ENCODE measurements at places on chromosomes 5 and 9.

DNA sequence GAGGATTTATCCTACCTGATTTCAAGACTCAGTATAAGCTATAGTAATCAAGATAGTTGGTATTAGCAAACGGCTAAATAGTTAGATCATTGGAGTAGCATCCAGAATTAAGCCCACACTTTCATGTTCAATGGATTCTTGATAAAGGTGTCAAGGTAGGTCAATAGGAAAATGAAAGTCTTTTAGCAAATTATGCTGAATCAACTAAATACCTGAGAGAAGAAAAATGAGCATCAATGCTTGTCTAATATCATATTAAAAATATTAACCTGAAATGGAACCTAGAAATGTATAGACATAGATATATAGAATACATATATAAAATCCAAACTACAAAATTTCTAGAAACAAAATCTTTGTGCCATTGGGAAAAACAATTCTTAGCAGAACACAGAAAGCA lies 685.6 kb downstream of the DTWD2 start:
- DNase-seq: no peak

DNA sequence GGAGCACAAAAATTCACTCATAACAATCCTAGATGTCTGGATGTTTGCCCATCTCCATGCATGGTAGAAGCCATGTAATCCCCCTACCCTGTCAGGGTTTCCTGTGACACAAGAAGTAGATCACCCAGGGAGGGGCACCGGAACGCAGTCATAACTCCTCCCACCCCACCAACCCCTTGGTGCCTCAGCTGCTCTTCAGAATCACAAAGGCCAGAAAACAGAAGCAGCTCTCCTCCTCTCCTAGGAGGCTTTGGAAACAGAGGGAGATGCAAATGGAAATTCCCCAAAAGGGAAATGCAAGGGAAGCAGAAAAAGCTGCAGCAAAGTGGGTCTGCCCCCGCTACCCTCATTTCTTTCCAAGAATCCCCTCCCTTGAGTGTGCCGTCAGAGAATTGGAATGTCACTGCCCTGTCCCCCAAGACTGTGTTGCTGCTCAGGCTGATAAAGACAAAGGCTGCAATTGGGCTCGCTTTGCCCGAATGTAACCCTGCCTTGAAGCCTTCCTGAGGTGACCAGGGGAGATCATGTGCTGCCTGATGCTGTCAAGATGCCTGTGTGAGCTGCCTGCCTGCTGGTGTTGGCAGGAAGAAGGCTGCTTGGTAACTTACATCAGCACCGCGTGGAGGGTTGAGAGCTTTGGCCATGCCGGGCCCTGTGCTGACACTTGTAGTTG lies 65.5 kb upstream of the ABCA1 start:
- DNase-seq: no peak

DNA sequence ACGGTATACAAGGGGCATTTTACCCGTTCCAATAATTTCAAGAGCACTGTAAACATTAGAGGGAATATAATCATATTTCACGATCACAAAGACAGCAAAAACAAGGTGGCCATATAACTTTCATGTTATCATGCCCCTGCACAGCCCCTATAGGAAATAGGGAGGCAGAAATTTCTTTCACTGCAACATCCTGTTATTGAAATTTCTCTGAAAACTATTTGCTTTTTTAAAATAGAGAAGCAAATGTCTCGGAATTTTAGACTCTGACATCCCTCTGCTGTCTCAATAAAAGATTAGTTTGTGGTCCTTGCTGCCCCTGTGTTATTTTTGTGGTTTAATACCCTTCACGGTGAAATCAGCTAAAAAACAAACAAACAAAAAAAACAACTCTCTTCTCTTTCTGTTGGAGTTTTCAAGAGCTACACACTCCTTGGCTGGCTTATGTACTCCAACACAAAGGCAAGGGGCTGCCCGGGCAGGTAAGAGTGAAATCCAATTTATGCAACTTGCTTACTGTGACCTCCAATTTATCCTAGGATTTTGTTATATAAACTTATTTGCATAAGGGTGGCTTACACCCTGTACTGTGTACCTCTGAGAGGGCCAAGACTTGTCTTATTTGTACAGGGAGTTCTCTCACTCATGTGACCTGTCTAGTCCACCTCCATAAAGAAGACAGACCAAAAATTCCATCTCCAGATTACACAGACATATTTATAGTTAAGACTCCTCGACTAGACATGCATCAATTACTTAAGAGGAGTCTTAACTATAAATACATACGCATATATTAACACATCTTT lies 223.6 kb downstream of the MLLT3 start:
- DNase-seq: no peak

DNA sequence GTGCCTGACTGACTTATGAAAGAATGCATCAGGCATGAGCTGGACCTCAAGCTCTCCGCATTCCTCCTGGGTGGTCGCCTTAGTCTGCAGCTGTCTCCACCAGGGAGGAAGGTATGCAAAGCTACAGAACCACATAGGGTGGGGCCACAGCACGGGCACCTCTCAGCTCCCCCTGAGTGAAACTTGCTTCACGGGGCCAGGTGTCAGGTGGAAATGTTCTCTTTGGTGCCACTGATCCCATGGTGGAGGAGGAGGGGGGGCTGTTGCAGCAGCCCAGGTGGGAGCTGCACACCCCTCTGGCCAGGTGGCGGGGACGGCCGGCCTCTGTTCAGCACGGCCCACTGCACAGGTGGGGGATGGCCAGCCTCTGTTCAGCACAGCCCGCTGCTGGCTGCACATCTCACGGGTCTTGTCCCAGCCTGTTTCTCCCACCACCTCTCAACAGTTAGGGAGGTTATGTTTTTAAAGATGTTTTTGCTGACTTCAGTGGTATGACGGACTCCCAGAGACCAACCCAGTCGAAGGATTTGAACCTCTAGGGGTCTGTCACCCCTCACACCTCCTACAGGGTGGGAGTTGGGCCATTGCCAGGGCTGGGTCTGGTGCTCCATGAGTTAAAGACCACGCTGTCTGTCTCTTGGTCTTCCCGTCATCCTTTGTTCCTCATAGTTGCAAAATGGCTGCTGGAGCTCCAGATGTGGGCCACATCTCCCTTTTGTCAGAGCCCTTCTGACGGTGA lies 34.3 kb downstream of the MRPL36 start:
- no peak for DNase-seq

GRCh38 chr5:150497274-150497988 lies 10.5 kb upstream of the NDST1 start:
- no peak for DNase-seq

DNA sequence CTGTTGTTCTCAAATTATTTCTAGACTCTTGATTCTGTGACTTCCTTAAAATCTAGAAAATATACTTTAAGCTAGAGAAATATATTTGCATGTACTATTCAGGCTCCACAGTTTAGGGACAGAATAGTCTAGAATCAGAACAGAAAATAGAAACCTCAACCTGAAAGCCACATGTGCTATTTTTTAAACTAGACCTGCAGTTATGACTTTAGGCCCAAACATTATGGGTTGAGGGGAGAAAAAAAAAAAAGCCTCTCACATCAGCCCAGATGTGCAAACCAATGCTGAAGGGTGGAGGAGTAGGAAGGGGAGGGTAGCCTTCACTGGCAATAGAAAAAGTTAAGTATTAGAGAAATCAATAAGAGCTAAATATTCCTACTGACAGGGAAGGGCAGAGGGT lies 35.7 kb downstream of the ELL2 start:
- DNase-seq: no peak

- DNase-seq: no peak
Measured at GRCh38 chr9:126154869-126155268, 171.8 kb upstream of the MVB12B start.

- DNase-seq: no peak
Measured at GRCh38 chr9:112849363-112849922, 41.2 kb downstream of the SLC46A2 start.

DNA sequence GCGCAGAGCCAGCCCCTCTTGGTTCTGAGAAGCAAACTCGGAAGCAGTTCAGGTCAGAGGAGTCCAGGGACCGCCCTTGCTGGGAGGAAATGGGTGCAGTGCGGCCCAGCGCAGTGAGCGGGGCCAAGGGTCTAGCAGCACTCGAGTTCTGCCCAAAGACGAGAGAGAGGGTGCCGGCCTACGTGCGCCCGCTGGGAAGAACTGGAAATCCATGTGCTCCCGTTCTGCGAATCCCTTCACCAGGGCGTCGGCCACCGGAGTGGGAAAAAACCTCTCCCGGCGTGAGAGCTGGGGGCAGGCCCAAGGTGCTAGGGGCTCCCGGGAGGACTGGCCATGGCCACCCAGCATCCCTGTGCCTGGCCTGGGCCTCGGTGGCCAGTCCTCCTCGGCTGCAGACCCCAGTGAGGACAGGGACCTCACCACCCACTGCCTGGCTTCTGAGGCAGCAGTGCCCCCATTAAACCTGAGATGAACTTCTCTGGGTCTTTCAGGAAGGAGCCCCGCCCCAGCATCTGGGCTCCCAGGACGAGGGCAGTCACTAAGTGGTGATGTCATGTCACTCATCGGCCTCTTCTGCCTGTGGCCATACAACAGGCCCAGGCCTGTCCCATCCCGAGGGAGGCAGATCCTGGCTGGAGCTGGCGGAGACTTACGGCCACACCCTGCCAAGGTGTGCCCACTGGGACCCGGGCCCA lies 10.6 kb downstream of the TMEM250 start:
- no peak for DNase-seq

- no peak for DNase-seq
Measured at GRCh38 chr9:33272061-33272460, 7.2 kb downstream of the CHMP5 start.

- no peak for DNase-seq
Measured at GRCh38 chr5:132456987-132457361, 33.6 kb downstream of the IRF1 start.

GRCh38 chr9:91897201-91897600 lies 52.8 kb downstream of the ROR2 start:
- no peak for DNase-seq

DNA sequence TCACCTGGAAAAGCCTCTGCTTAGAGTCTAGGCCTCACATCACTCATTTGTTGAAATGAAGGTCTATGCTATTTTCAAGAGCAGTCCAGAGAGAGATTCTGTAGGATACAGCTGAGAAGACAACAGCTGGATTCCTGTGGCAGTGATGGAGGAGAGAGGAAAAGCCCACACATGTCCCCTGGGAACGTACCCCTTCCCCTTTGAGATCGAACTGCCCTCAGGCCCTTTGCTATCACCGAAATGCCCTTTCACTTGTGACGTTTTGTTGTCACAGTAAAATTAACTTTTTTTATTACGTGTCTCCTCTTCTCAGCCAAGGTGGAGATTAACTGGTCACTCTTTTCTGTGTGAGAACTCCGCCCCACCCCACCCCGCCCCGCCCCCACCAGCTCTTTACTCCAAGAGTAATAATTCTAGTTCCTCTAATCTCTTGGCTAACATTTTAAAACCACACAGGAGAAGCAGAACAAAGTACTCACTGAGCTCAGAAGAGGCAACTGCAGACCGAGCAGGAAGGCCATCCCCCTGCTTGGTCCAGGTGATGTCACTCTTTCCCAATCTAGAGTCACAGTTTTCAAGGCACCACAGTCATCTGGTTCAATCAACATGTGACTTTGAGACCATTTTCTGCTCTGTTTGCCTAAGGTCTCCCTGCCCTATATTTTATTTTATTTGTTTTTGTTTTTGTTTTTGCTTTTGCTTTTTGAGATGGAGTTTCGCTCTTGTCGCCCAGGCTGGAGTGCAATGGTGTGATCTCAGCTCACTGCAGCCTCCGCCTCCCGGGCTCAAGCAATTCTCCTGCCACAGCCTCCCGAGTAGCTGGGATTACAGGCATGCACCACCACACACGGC lies 105.6 kb downstream of the SUSD1 start:
- no peak for DNase-seq

GRCh38 chr9:31839273-31839672 lies 545.2 kb upstream of the ACO1 start:
- no peak for DNase-seq

GRCh38 chr5:133704411-133704810 lies 92.1 kb upstream of the FSTL4 start:
- no peak for DNase-seq

- DNase-seq: no peak
Measured at GRCh38 chr9:110050925-110051355, 157.0 kb downstream of the C9orf152 start.

- DNase-seq: no peak
Measured at GRCh38 chr9:97632248-97632984, 752 bp downstream of the TSTD2 start.

- DNase-seq: peak; percentile 34
Measured at GRCh38 chr9:85610074-85610860, 131.5 kb downstream of the AGTPBP1 start.

DNA sequence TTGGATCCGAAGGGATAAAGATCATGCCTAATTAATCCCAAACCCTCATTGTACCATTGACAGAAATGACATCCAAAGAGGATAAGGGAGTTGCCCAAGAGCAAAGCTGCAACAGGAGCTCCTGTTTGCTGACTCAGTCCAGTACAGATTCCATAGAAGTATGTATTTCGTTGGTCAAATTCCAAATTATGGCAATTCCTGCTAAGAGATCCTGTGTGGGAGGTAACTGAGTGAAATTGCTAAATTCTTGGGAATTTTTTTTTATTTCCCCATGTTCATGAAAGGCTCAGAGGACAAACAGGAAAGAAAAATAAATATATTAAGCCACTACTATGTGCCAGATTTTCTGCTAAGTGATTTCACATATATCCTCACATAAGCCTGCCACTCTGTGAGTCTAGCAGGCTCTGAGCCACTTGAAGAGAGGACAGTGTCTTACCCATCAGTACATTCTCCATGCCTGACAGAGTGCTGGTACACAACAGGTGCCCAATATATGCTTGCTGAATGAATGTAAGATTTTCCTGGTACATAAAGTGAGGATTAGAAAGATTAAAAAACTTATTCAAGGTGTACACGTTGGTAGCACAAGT lies 132.7 kb downstream of the GLIS3 start:
- no peak for DNase-seq

GRCh38 chr5:7717691-7718090 lies 133.2 kb downstream of the CFAP90 start:
- no peak for DNase-seq

- DNase-seq: no peak
Measured at GRCh38 chr9:89036383-89036782, 45.1 kb downstream of the S1PR3 start.

DNA sequence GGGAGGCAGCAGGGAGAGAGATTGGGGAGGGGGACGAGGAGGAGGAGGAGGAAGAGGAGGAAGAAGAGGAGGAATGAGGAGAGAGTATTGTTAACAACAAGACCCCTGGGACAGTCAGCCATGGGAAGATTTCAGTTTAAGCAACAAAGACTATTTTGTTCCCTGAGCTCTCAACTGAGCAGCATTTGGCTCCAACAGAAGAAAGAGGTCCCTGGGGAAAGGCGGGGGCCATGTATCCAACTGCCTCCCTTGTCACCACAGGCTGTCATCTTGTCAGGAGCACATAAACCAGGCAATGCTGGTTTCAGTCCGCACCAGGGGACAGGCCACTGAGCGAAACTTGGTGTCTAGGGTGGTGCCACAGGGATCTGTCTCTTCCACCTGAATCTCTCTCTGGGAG lies 316.1 kb downstream of the TLE1 start:
- no peak for DNase-seq

GRCh38 chr5:81896764-81897163 lies 75.1 kb upstream of the ATG10 start:
- DNase-seq: no peak

Data from NCI-H1048 (cell line).